Pulmonary artery endothelial cell (primary cell): ENCODE measurements at places on chromosomes 12 and 14. TPM values are rescaled to one million over a fixed set of nuclear protein-coding genes. Genes with fewer than 3 reads are reported as not detected.

DNA sequence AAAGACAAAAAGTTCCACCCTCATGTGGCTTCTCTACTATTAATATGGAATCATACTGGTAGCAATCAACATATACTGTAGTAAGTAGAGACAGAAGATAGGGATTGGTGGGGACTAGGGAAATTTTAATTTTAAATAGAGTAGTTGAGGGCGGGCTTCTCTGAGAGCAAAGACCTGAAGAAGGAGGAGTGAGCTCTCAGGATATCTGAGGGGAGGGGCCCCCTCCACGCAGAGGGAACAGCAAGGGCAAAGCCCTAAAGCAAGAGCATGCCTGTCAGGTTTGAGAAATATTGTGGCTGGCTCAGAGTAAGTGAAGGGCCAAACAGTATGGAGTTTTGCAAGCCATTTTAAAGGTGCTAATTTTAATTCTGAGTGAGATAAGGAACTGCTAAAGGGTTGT, 64.3 kb downstream of the PCNX1 start:
- no peak for DNase-seq

The SRRM4 gene
- not detected in 2 replicates for total RNA-seq

DNA sequence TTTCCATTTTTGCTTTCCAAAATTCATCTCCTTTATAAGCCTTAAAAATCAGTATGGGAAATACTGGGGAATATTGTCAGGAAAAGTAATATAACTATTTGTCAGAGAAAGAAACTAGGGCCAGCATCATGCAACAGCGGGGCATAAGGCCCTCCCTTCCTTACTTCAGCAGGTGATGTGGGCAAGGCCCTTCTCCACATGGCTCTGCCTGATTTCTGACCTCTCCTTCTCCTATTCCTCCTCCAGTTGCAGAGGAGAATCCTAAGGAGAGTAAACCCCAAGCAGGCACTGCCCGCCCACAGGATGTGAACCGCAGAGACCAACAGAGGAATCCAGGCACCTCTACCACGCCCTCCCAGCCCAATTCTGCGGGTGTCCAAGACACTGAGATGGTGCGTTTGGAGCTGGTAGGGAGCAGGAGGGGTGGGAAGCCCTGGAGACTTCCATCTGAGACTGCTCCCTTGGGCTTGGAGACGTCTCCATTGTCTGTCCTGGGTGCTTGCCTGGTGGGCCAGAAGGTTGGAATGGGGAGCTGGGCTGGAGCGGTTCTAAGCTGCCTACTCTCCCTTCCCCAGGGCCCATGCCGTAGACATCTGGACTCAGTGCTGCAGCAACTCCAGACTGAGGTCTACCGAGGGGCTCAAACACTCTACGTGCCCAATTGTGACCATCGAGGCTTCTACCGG, 2.7 kb upstream of the SOAT2 start:
- no peak for DNase-seq

The STXBP6 gene
- total RNA-seq = 0.04 TPM in 1 of 2 replicates, not detected in the other

The STAT2 gene
- total RNA-seq = 54.6 and 87.9 TPM in 2 replicates

DNA sequence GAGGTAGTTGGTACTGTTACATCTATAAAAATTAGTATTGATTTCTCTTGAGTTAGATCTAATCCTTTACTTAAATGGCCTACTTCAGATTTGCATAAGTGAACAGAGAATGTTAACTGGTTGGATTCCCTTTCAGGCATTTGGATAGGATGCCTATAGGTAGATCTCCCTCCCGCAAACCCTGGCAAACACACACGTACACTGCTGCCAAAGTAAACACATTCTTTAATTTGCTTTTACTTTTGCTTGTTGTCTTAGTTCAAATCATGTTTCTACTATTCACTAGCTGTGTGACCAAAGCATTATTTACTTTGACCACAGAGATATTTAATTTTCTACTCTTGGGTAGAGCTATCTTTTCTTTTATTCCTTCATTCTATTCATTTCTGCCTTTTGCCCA, 936.1 kb upstream of the FBXO33 start:
- DNase-seq = no peak

- DNase-seq = no peak
Measured at GRCh38 chr12:2083008-2083407, 30.2 kb downstream of the CACNA1C start.

DNA sequence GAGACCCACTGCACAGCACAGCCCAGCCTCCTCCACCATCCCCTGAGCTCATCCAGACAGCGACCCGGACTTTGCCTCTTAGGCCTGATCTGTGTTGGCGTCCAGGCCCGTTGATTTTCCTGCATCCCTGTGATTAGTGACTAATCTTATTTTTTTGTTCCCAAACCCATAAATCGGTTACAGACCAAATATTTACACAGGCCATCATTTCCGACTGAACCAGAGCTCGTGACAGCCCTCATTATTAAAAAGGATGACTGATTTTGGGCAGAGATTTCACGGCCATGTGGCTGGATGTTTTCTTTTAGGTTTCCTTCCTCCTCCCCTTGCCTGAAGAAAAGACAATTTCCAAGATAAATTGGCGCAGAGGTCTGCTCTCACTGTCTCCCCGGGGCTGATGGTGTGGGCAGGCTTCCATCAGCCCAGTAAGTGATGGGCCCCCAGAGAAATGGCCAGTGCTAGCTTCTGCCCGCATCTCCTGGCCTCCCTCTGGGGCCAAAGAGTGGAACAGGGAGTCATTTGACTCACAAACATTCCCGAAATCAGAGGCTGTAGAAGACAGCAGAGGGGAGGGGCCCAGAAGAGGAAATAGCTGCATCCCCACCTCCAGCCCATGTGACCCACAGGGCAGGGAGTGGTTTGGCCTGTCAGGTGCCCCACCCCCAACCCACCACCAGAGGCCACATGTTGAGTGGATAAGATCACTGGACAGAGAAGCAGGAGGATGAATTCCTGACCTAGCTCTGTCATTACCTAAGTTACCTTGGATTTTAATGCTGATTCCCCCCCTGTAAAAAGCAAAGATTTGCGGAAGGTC, 283.5 kb downstream of the KSR2 start:
- DNase-seq = peak; percentile 85

The TEX22 gene
- total RNA-seq = 0.13 and 0.14 TPM in 2 replicates

The MYF6 gene
- total RNA-seq = not detected in 2 replicates

GRCh38 chr12:122201381-122201780, 2.1 kb upstream of the B3GNT4 start:
- DNase-seq = no peak

The LGR5 gene
- total RNA-seq = not detected in 2 replicates

GRCh38 chr12:26749781-26750180, 83.2 kb downstream of the ITPR2 start:
- no peak for DNase-seq

- DNase-seq = no peak
Measured at GRCh38 chr12:55652352-55652751, 15.7 kb downstream of the OR10P1 start.

DNA sequence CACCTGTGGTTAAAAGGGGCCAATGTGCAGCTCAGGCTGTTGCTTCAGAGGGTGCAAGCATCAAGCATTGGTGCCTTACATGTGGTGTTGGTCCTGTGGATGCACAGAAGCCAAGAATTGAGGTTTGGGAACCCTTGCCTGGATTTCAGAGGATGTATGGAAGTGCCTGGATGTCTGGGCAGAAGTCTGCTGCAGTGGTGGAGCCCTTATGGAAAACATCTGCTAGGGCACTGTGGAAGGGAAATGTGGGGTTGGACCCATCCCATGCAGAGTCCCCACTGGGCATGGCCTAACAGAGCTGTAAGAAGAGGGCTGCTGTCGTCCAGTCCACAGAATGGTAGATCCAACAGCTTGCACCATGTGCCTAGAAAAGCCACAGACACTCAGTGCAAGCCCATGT, 36.6 kb downstream of the PCNX1 start:
- DNase-seq = no peak

DNA sequence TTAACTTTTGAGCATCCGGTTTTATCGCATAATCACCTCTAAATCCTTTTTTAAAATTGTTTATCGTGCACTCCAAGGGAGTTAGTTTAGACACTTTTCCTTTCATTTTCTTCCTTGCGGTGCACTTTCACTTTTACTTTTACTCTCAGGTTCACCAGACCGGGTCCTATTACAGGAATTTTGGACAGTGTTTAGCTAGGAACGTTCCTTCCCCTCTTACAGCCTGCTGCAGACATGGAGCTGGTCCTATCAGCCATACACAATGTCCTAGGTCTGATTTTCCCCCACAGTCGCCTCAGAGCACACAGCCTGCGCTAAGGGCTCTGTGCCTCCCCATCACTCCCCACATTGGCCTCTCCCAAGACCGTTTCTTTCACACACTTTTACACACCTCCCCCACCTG, 103.9 kb downstream of the ALG10 start:
- no peak for DNase-seq

- DNase-seq = peak; percentile 64
Measured at GRCh38 chr12:92570056-92570753, 132.6 kb upstream of the PLEKHG7 start.

- DNase-seq = no peak
Measured at GRCh38 chr12:121391619-121392324, 8.1 kb upstream of the RNF34 start.

GRCh38 chr12:70332236-70332635, 33.9 kb upstream of the KCNMB4 start:
- no peak for DNase-seq

DNA sequence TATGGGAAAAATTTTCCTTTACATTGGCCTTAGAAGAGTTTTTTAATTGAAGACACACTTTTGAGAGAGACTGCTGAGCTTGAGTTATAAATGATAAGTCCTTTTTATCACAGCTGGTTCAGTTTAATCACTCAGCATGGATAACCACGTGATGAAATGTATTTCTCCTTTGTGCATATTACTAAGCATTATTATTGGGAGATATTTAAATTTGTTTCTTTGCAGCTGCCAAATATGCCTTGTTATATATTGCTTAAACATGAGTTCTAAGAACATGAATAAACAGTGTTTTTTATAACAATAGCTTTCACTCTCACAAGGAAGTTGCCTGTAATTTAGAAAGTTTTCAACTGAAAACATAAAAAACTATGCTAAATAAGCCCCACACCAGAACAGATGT, 293.5 kb upstream of the LRFN5 start:
- no peak for DNase-seq

GRCh38 chr12:63445224-63445880, 222.9 kb downstream of the DPY19L2 start:
- no peak for DNase-seq

GRCh38 chr14:60327447-60328331, 78.7 kb downstream of the PPM1A start:
- no peak for DNase-seq

- no peak for DNase-seq
Measured at GRCh38 chr14:63671987-63672386, 30.3 kb upstream of the WDR89 start.
